ENCODE measurements at places on chromosomes 2 and 18.
A peak's percentile ranks its signal among the peaks of the same experiment; 100 is the strongest.

- DNase-seq = no peak
Measured at GRCh38 chr2:111199840-111200239, 79.1 kb downstream of the BCL2L11 start.

DNA sequence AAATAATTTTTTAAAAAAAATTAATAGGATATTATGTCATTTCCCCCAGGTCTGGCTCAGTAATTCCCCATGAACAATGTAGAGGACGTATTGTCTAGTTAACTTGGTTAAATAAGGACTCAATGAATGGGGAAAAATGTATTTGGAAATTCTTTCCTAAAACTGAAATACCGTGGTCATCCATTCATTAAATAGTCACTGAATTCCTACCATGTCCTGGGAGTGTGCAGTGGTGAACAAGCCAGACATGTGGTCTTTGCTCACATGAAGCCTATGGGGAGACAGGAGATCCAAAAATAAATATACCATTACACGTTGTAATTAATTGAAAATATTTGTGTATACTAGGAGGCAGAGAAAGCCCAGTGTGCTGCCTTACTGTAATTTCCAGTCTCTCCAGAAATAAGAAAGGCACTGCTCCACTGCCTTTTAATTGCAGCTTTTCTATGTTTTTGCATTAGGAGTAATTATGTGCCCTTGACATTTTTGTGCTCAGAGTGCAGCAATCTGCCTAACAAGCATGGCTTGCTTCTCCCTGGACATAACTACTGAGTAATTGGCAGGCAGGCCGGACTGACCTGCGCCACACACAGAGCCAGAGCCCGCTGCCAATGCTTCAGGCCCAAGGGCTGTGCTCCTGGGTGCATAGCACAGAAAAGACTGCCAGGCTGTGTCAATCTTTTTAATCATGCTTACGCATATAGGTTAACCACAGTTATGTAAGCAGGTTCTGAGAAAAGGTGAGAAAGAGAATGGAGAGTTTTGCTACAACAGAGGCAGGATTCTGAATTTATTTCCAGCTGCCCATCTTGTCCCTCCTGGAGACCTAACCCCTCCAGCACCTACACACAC, 22.2 kb upstream of the TTC39C start:
- DNase-seq = peak; percentile 46

DNA sequence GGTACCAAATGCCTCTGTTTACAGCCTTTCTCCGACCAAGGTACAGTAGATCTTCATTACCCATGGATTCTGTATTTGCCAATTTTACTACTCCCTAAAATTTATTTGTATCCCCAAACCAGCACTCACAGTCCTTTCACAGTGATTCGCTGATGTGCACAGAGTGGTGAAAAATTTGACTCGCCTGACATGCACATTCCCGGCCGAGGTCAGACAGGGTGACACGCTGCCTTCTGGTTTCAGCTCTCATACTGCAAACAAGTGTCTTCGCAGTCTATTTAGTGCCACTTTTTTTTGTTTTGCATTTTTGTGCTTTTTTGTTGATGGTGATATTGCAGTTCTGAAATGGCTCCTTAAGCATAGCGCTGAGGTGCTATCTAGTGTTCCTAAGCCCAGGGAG, 71.0 kb downstream of the MAPK4 start:
- DNase-seq = no peak

DNA sequence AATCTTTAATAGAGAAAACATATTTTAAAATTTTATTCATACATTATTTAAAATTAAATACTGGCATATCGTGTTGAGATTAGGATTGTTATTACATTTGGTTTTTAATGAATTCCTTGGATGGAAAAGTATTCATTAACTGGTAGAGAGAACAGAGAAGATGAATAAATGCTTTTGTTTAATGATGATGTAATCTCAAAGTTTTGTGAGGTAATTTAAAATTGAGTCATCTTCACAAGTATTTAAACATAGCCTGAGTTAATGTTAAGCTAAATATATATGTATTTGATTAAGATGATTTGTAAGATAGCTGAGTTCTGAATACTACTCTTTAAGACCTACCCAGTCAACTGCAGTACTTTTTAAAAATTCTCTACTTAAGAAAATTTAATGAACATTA, 713.4 kb upstream of the VRK2 start:
- DNase-seq = no peak

GRCh38 chr2:17857021-17857420, 21.4 kb upstream of the KCNS3 start:
- no peak for DNase-seq

DNA sequence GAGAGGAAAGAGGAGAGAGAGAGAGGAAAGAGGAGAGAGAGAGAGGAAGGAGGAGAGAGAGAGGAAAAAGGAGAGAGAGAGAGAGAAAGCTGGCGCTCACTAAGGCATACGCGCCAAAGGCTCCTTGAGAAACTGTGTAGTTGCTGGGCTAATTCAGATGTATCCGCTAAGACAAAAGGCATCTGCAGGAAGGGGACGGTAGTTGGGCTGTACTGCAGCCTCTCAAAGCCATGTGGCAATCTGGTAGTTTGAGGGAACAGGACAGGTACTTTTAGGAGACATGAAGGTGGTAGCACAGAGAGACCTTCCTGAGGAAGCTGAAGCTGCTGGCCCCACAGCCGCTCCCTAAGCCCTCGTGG, 31.6 kb downstream of the THNSL2 start:
- DNase-seq = no peak

DNA sequence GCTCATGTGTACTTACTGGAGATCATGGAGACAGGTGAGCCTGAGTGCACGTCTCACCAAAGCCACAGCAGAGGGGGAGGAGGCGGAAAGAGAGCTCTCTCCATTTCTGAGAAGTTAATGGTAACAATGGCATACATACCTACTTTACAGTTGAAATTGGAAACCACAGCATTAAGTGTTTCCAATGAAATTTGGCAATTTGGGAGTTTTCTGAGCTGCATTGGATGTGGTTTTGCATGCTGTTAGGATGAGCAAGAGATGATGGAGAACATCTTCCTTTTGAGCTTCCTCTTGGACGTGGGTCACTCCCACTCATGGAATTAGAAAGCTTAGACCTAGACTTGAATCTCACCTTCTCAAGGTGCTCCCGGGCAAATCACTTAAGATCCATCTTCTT, 25.5 kb upstream of the IL37 start:
- DNase-seq = no peak

- no peak for DNase-seq
Measured at GRCh38 chr2:112830682-112831512, 5.7 kb downstream of the IL1B start.

GRCh38 chr2:168687314-168687713, 115.1 kb upstream of the NOSTRIN start:
- DNase-seq = peak; percentile 6

GRCh38 chr18:8351161-8351560, 258.1 kb upstream of the RAB12 start:
- no peak for DNase-seq

GRCh38 chr2:28160986-28161425, 231.7 kb upstream of the FOSL2 start:
- DNase-seq = no peak

GRCh38 chr18:44238911-44239310, 441.8 kb upstream of the SETBP1 start:
- DNase-seq = no peak

- DNase-seq = no peak
Measured at GRCh38 chr2:238834982-238835381, 12.9 kb upstream of the TWIST2 start.

- DNase-seq = no peak
Measured at GRCh38 chr2:114001937-114002336, 112.0 kb downstream of the ACTR3 start.

DNA sequence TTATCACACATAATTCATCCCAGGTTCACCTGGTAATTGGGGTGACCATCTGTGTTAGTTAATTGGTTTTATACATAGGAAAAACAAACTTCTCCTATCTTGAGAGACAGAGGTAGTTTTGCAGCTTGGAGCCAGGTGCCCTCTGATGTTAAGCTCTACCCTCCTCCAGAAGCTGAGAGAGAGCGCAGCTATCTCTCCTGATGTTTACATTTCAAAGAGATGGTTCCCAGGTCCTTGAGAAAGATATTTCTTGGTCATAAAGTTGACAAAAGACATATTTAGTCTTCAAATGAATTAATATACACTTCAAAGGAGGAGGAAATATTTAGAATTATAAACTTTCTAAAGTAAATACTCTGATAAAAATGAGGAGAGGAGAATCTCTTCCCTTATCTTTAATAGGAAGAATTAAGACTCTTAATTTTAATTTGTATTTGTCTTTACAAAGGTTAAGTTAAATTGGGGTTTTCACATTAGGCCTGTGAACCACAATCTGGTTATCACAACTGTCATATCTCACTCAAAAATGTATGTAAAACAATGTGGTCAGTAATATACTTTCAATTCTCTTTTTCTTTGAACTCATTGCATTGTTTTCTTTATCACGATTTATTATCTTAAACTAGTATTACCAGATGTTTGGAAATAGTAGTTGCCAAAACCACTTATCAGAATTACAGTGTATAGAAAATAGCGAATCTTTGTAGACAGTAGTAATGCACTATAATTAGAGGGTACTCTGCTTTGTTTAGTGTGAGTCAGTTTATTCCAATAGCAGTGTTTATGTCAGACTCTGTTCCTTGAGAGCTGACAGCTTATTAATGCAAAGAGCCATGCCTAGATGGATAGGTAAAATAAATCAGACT, 26.8 kb downstream of the SERPINB4 start:
- DNase-seq = no peak

- no peak for DNase-seq
Measured at GRCh38 chr2:217733461-217733860, 269.3 kb downstream of the TNS1 start.

GRCh38 chr2:124289615-124290014, 264.5 kb downstream of the CNTNAP5 start:
- DNase-seq = no peak

DNA sequence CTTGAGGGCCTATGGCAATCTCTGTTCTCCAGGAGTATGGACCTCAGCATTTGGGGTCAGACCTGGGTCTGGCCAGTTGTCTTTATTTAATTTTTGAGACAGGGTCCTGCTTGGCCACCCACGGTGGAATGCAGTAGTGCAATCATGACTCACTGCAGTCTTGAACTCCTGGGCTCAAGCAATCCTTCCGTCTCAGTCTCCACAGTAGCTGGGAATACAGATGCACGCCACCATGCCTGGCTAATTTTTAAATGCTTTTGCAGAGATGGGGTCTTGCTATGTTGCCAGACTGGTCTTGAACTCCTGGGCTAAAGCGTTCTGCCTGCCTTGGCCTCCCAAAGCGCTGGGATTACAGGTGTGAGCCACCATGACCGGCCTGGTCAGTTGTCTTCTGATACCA, 46.4 kb upstream of the INHBB start:
- no peak for DNase-seq

GRCh38 chr2:11872948-11873269, 126.5 kb downstream of the LPIN1 start:
- no peak for DNase-seq

- no peak for DNase-seq
Measured at GRCh38 chr2:195532255-195532627, 124.8 kb upstream of the SLC39A10 start.

- DNase-seq = no peak
Measured at GRCh38 chr2:107777974-107778373, 48.7 kb upstream of the RGPD4 start.

DNA sequence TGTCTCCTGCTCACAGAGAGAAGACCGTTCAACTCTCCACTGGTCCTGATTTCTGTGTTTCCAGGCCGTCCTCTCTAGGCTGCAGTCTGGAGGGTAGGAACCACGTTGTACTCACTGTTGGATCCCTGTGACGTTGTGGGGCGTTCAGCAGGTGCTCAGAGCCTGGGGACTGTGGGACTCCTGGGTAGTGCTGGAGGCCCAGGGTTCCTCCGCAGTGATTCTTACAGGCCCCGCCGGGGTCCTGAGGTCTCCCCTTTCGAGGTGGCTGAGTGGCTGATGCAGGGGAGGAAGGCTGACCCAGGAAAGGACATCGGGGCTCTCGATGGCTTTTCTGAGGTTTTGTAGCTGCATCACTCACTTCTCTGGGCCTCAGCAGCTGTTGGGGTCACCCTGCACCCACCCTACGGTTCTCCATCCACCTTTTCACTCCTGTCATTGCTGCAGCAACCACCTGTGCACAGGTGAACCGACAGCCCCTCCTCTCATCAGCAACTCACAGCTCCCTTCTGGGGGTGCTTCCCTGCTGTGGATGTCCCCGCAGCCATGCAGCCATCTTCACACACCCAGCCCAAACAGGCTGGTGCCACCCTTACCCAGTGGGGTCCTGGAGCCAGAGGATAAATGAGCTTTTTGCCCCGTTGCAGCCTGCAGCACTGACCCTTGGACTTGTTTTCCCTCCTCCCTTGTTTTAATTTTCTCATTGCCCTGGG, 169.6 kb upstream of the HDAC4 start:
- DNase-seq = no peak

GRCh38 chr2:119482481-119483394, 41.5 kb downstream of the SCTR start:
- DNase-seq = no peak

- DNase-seq = no peak
Measured at GRCh38 chr2:230915319-230915718, 9.7 kb downstream of the GPR55 start.

- DNase-seq = no peak
Measured at GRCh38 chr2:46380038-46380940, 83.1 kb downstream of the EPAS1 start.

DNA sequence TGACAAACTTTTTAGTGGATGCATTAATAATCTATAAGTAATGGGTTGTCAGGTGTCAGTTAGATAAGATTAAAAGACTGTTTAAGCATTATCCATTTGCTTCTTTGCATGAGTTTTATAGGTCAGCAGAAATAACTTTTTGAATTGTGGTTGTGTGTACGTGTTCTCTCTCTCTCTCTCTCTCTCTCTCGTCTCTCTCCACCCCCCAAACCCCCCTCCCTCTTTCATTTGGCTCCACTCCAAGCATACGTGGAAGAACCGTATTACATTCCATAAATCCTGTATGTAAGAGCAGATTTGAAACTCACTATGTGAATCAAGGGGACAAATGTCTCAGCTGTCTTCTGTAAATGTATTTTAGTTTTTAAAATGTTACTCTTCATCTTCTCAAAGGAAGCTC, 120.2 kb downstream of the MEIS1 start:
- DNase-seq = no peak

- no peak for DNase-seq
Measured at GRCh38 chr2:35301369-35301768, 1054.2 kb upstream of the CRIM1 start.

- DNase-seq = no peak
Measured at GRCh38 chr18:293536-293935, 25.7 kb upstream of the THOC1 start.

- DNase-seq = no peak
Measured at GRCh38 chr18:59085797-59086196, 53.9 kb upstream of the SEC11C start.
